ENCODE measurements at places on chromosomes 11 and 22. TPM values are rescaled to one million over a fixed set of nuclear protein-coding genes. Genes with fewer than 3 reads are reported as not detected.

Gene TTC38
- 17.4 TPM for total RNA-seq

Gene CDC42EP2
- 7.1 TPM for total RNA-seq

- H3K27ac ChIP-seq: peak overlapping the region; percentile 55
- DNase-seq: no peak
- H3K27me3 ChIP-seq: no peaks in the 10 kb centered on the region
- no peak overlapping the region for H3K4me3 ChIP-seq
- no peaks in the 10 kb centered on the region for H3K4me1 ChIP-seq
These were observed 11.7 kb upstream of the MPEG1 start for GRCh38 chr11:59224351-59224928.

GRCh38 chr11:2215230-2215560 is 43.6 kb upstream of the TH start:
- no peak overlapping the region for H3K27ac ChIP-seq
- no peak overlapping the region for H3K4me3 ChIP-seq
- no peak for DNase-seq
- H3K4me1 ChIP-seq: no peaks in the 10 kb centered on the region
- H3K27me3 ChIP-seq: peaks cover 4% of the 10 kb centered on the region
- no peaks in the 10 kb centered on the region for H3K36me3 ChIP-seq

DNA sequence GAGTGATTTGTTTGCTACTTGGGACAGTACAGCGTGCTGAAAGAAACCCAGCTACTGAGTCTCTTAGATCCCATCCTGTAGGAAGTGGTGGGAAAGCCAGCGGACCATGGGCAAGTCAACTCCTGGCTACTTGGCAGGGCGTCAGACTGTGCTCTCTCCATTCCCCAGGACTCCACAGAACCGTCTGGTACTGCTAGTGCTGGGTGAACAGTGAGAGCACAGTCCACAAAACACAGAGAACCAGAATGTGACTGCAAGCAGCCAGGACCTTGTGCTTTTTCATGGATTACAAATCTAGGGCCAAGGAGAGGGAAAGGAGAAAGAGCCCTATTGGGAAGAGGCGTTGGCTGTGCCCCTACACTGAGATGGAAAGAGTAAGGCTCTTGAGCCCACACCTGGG is 10.2 kb downstream of the BID start:
- H3K36me3 ChIP-seq: no peaks in the 10 kb centered on the region
- no peak for DNase-seq
- no peaks in the 10 kb centered on the region for H3K27me3 ChIP-seq
- no peak overlapping the region for H3K27ac ChIP-seq
- no peak overlapping the region for H3K4me3 ChIP-seq

- H3K36me3 ChIP-seq: no peaks in the 10 kb centered on the region
- H3K27ac ChIP-seq: no peak overlapping the region
- H3K27me3 ChIP-seq: no peaks in the 10 kb centered on the region
- no peak for DNase-seq
These were observed 47.1 kb upstream of the MICAL2 start for GRCh38 chr11:12063251-12063650.

Measured in psoas muscle (tissue), 8 donors.